ENCODE measurements at places on chromosomes 4 and X.
A peak's percentile ranks its signal among the peaks of the same experiment; 100 is the strongest.

- DNase-seq, result no peak
Measured at GRCh38 chr4:160611181-160611580, 1508.3 kb downstream of the RAPGEF2 start.

DNA sequence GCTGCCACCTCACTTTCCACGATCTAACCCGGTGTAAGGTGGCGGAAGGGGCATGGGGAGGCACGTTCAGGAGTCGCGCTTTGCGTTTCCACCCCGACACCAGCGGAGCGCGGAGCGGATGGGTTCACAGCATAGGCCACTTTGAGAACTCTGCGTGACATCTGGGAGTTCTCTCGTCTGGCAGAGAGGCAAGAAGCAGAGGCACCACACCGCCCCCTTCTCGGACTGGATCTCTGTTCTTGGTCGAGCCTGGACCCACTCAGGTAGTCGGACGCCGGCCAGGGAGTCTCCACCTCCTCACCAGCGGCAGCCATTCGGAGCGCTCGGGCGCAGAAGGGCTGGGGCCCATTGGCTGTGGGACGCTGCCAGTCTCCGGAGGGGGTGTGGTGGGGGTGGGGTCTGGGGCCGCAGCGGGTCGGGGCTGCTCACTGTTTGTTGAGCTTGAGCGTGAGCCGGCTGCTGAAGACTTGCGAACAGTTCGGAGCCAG is at the start of gene DACH2:
Gene DACH2, plus strand, starts transcription at position 428 of the 488 bp plus-strand sequence.
- peak; percentile 70 for DNase-seq

DNA sequence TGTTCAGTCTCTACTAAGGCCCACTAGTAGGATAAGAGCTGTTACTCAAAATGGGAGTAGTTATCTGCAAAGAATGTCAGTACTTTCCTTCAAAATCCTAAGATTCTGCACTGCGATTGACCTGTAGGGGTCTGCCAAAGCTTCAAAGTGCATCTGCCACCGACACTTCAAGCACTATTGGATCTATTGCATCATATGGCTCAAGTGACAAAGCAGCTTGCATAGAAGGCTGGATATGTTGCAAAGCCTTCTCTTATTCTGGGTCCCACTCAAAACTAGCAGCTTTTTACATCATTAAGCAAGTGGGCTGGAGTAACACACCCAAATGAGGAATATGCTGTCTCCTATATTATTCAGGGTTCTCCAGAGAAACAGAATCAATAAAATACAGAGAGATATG is 115.4 kb upstream of the EMCN start:
- no peak for DNase-seq

GRCh38 chr4:55297346-55297745 is 48.7 kb upstream of the SRD5A3 start:
- DNase-seq, result no peak

DNA sequence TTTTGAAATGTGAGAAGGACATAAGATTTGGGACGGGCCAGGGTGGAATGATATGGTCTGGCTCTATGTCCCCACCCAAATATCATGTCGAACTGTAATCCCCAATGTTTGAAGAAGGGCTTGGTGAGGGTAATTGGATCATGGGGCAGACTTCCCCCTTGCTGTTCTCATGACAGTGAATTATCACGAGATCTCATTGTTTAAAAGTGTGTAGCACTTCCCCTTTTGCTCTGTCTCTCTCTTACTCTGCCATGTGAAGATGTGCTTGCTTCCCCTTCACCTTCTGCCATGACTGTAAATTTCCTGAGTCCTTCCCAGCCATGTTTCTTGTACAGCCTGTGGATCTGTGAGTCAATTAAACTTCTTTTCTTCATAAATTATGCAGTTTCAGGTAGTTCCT is 17.5 kb downstream of the MTMR8 start:
- no peak for DNase-seq

DNA sequence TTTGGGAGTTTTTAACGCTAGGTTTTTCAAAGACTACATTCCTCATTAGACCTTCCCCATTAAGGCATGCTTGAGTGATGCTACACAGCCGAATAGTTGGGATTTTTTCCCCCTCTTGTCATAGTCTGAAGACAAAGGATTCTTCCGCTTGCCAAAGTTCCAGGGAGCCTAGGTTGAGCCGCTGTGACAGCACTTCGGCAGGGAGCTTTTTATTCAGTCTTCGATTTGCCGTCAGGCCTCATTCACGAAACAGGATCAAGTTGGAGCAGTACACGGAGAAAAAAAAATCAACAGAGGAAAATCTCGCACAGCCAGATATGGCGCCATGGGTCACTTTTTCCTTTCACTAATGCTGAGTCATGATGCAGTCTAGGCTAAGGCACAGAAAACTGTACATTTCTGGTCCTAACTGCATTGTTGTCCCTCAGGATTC is 24.3 kb downstream of the SHROOM3 start:
- peak; percentile 96 for DNase-seq

DNA sequence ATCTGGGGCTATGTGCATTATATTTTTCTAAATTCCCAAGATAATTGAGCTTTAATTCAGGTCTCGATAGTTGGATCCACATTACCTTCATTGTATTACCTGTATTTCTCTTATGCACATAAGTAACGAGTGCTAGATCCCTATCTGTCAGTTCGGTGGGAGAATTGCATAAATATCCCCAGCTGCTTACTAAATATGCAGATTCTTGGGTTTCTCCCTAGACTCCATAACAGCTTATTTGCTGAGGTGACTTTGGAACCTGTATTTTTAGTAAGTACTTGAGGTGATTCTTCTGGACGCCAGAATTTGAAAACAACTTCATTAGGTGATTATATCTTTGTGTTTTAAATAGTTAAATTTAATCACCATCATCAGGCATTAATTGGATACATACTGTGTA is 15.0 kb downstream of the UGT8 start:
- DNase-seq, result peak; percentile 6

DNA sequence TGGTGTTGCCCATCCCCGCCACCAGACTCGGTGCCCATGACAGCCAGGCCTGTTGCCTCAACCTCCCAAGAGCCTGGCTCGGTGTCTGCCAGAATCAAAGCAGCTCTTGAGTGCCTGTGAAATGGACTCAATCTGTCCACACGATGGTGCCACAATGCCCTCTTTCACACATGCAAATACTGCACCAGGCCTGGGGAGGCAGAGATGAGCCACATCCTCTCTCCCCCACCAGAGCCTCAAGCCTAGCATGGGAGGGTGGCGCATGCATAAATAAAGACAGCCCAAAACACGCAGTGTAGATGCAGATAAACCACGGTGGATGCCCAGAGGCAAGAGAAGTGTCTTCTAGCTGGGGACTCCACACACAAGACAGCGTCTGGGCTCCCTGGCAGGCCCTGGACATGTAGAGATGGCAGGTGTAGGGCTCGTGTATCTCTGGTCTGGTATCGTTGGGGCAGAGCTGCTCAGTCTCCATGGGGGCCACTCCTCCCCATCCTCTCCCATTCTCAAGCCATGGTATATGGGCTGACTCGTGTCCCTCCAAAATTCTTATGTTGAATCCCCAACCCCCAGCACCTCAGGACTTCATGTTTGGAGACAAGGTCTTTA is 65.6 kb downstream of the JAKMIP1 start:
- no peak for DNase-seq
